ENCODE measurements at places on chromosomes 13 and 19.
A peak's percentile ranks its signal among the peaks of the same experiment; 100 is the strongest.

- DNase-seq, result no peak
These were observed 490 bp downstream of the ITPKC start for GRCh38 chr19:40717325-40717879.

DNA sequence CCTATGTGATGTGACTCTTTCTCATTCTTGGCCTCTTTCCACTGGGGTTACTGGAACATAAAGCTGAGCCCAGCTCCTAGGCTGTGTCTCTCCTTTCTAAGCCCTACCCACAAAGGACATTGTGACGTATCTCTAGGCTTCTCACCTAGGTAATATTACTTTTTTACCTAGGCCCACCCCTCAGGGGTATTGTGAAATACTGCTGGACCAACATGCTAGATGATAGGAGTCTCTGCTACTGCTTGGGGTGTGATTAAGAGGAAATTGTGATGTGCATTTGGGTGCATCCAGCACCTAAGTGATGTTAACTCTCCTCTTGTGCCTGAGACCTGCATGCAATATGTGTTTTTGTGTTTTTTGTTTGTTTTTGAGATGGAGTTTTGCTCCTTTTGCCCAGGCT is 22.8 kb upstream of the ZNF254 start:
- DNase-seq, result no peak

- no peak for DNase-seq
These were observed 199.6 kb downstream of the SPRY2 start for GRCh38 chr13:80141123-80141849.

DNA sequence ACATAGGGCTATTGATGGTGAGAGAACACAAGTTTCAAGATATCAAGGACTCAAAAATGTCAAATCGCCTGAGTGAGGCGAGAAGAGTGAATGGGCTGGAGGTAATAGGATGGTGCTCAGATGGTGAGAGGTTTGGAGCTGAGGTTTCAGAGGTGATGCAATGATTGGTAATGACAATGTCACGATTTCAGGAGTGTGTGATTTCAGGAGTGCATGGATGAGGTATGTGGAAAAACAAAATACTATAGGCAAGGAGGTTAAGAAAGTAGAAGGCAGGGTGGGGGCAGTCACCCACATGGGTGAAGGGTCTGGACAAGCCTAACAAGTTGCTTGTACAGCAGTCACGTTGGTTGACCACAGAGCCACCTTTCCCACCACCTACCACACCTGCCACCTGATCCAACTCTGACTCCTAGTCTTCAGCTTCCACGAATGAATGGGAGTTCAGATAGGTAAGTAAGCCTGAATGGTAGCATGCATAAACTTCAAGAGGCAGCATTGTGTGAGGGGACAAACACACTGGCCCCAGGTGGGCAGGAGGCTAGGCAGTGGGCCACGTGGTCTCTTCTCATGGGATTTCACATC is 71.5 kb downstream of the RUBCNL start:
- DNase-seq, result no peak

DNA sequence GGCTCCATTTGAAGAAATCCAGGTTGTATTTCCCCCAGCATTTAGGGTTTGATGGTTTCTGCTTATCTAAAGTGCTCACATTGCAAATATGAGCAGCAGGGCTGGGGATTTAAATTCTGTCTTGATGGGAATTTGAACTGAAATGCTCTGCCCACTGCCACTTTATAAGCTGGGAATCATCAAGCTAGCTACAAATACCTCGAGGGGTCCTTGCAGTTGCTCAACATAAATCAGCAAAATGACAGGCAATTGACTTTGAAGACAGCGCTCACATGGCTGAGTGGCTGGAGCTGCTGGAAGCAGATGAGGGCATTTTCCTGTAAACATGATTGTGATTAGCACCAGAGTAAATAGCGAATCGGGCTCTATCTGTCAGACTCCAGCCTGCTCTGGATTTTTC is 39.4 kb upstream of the MEDAG start:
- no peak for DNase-seq

DNA sequence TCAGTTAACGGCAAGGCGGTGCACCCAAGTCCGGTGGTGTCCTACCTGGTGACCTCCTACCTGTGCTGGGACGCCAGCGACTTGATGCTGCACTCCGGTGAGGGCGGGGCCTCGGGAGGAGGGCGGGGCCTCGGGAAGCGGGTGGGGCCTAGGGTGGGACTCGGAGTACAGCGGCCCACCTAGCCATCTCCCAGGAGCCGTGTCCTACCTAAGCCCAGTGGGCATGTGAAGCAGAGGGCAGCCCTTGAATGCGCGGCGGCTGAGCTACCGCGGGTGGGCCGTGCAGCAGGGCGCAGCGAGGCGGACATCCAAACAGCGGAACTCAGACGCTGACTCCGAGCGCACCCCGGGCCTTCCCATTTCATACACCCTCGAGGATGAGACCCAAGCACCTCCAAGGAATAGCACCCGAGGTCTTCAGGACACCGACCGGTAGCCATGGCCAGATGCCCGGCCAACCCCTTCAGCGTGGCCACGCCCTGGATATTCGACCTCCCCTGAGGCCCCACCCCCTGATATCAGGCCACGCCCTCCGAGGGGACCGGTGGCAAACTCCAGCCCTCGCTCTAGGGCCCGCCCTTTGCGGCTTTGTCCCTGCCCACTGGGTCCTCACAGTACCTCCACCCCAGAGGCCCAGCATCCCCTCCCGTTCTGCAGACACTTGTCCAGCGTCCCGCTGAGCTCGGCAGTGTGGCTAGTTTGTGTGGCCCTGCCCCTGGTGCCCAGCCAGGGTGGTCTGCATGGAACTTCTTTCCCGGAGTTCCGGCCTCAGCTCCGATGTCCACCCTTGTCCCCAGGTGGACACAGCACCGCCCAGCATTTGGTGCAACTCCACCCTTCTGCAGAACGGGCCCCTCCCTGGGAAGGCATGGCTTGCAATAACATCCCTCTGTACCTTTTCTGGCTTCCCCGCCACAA is 5.4 kb downstream of the KLK1 start:
- DNase-seq, result peak; percentile 94

DNA sequence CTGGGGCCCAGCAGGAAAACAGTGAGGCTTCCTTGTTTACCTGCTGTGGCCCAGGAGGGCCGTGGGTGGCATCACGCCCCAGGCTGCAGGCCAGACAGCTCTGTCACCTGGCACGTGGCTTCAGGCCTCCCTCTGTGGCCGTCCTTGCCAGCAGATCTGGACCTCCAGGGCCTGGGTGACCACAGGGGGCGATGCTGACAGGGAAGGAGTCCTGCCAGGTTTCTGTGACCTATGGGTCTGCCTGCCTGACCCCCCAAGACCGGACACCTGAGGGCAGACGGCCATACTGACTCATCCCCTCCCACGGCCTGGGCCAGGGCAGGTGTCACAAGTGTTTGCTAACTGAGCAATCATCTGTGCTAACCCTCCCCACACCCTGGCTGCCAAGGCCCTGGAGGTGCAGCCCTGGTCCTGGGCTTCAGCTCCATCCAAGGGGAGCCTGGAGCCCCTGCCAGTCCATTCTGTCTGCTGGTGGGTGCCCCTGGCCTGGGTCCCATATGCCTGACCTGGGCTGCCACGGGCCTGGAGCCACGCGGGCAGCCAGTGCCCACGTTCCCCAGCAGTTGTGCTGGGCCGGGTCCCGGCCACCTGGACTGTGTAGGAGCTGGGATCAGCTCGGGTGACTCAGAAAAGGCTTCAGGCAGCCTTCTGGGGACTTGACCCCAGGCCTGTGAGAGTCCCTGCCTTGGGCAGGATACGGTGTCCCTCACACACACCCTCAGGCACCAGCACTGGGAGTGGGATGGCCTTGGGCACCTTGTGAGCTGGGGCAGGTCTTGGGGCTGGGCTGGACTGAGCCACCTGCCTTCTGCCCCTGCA is 3.7 kb downstream of the CDC34 start:
- peak; percentile 28 for DNase-seq

- peak; percentile 43 for DNase-seq
These were observed 6.5 kb downstream of the KCTD4 start for GRCh38 chr13:45194081-45194939.

DNA sequence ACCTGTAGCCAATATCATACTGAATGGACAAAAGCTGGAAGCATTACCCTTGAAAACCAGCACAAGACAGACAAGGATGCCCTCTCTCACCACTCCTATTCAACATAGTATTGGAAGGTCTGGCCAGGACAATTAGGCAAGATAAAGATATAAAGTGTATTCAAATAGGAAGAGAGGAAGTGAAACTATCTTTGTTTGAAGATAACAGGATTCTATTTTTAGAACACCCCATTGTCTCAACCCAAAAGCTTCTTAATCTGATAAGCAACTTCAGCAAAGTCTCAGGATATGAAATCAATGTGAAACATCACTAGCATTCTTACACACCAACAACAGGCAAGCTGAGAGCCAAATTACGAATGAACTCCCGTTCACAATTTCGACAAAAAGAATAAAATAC is 17.8 kb upstream of the CCNA1 start:
- DNase-seq, result no peak

DNA sequence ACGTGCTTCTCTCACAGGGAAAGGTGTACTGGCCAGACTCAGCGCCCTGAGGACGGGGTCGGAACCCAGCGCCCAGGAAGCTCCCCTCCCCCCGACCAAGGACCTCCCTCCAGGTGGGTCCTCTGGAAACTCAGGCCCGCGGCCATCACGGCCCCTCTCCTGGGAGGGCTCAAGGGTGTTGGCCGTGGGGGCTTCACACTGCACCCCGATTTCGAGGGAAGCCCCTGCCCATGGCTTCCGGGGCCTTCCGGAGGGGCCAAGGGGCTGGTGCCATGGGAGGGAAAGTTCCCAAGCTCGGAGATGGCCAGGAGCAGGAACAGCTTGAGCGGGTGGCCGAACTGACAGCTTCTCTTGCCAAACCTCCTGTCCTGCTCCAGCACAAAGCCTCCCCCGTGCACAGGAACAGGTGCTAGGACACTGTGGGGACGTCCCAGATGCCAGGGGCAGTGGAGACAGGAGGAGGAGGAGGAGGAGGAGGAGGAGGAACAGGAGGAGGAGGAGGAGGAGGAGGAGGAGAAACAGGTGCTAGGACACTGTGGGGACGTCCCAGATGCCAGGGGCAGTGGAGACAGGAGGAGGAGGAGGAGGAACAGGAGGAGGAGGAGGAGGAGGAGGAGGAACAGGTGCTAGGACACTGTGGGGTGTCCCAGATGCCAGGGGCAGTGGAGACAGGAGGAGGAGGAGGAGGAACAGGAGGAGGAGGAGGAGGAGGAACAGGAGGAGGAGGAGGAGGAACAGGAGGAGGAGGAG is 10.0 kb downstream of the SBNO2 start:
- DNase-seq, result no peak

DNA sequence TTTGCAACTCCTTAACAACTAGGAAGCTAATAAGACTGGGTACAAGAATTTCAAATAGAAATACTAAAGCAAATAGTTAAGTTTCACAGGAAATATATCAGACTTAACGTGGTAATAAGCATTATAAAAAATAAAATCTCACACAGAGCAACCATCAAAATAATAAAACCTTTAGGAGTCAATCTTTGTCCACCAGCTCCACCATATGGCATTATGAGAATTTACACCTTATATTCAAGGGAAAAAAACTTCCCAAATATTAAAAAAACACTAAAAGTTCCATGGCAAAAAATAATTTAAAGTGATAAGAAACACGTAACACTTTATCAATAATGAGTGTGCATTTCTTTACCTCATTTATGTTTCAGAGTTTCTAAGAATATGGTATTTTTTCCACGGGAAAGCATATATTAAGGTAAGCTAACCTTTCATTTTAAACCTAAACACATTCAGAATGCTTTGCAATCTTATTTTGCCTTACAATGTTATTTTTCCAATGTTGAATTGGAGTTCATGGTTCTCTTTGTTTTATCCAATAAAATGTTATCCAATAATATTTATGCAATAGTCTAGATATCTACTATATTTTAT is 423.2 kb upstream of the SGCG start:
- no peak for DNase-seq

DNA sequence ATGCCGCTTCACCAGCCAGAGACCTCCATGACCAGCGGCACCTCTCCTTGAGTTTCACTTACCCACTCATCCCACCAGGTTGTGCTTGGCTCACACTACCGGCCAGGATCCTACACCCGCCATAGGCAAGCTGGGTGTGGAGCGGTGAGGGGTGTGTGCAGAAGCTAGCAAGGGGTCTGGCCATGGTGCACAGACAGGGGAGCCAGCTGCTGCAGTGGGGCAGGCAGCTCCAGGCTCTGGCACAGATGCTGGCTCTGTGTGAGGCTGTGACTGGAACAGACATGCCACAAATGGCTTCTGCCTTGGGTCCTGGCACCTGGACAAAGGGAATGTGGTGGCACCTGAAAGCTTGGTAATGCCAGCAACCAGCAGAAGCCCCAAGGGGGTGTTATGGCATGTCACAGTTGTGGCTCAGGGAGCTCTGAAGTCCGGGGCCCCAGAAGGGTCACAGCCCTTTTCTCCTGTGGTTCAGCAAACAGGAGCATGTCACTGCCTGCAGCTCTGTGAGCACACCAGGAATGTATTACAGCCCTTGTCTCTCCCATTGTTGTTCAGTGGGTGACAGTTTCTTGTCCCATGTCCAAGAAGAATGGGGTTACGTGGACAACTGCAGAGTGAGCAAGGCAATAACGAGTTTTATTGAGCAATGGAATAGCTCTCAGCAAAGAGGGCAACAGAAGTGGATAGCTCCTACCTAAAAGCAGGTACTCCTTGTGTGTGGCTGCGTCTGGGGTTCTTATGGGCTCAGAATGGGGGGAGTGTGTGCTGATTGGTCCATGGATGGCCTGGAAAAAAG is 2791.0 kb upstream of the PCDH20 start:
- peak; percentile 26 for DNase-seq

GRCh38 chr13:97367016-97367822 is 66.8 kb upstream of the RAP2A start:
- DNase-seq, result no peak

GRCh38 chr13:109945206-109945960 is 159.0 kb upstream of the IRS2 start:
- DNase-seq, result no peak

GRCh38 chr13:98675066-98675465 is 77.4 kb downstream of the SLC15A1 start:
- peak; percentile 49 for DNase-seq

GRCh38 chr13:91278888-91279287 is 68.6 kb upstream of the MIR17HG start:
- DNase-seq, result no peak

DNA sequence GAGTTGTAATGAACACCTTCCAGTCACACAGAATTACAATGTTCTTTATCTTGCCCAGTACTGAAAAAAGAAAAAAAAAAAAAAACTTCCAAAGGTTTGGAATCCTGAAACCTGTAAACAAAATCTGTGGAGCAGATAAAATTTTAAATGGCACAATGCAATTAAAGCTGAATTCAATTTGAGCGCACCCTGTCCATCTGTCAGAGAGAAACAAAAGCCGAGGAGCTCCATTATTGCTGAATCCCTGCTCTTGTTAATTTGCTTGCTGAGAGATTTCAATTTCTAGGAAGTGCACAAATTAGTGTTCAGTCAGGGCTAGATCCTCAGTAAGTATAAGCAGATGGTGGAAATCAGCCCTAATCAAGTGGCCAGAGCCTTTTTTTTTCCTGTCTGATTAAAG is 65.2 kb downstream of the DACH1 start:
- DNase-seq, result no peak

- DNase-seq, result no peak
These were observed 413 bp downstream of the N4BP2L2 start for GRCh38 chr13:32538143-32538620.

DNA sequence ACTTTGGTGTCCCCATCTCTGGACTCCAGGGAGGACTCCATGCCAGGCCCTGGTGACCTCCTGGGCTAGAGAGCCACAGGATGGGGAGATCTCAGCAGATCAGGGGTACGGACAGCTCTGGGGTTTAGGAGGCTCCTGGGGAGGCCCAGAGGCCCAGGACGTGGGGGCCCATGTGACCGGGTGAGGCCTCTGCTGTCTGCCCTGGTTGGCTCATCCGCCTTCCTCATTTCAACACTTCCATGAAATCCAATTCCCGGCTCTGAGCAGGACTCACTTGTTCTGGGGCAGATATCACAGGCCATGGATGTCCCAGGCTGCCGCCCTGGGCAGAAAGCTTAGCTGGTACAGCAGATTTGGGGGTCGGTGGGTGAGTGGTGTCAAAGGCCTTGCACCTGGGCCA is 1.1 kb upstream of the PRAM1 start:
- DNase-seq, result no peak

Measured in H9 (cell line).